ENCODE measurements at places on chromosomes 6 and 20.

DNA sequence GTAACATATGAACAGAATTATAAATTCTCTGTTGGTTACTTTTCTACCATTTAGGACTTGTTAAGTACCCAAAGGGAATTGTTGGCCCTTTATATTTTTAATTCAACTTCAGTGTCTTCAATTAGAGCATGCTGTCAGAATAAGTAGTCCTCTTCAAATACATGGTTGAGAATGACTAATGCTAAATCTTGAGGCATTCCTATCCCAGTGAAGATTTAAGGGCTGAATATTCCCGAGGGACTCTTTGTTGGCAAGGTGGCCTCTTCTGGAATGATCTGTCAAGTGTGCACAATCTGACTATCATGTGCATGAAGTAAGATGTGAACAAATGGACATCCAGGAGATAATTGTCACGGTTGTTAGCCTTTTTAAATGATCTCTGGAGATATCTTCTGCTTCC is 421.7 kb downstream of the BMP2 start:
- DNase-seq: peak; percentile 33

- DNase-seq: no peak
These were observed 2.6 kb upstream of the COL19A1 start for GRCh38 chr6:69863766-69864165.

GRCh38 chr6:106510090-106510970 is 119.0 kb downstream of the RTN4IP1 start:
- DNase-seq: no peak

DNA sequence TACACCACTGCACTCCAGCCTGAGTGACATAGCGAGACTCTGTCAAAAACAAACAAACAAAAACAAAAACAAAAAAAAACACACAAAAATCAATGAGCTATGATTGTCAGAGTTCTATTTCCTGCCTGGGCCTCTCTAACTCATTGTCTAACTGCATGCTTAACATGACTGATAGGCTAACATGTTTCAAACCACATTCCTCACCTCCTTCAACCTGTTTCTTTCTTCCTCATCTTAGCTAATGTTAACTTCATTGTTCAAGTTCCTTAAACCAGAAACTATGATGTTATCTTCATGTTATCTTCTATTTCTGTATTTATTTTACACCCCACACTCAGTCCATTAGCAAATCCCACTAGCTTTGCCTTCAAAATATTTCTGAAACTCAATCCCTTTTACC is 41.5 kb downstream of the BEND6 start:
- no peak for DNase-seq

GRCh38 chr6:32164295-32164694 is at the start of gene EGFL8:
TSS of gene EGFL8 (plus strand) at chr6:32164595. CDS start at chr6:32166166, 1,571 bp downstream.
- no peak for DNase-seq

DNA sequence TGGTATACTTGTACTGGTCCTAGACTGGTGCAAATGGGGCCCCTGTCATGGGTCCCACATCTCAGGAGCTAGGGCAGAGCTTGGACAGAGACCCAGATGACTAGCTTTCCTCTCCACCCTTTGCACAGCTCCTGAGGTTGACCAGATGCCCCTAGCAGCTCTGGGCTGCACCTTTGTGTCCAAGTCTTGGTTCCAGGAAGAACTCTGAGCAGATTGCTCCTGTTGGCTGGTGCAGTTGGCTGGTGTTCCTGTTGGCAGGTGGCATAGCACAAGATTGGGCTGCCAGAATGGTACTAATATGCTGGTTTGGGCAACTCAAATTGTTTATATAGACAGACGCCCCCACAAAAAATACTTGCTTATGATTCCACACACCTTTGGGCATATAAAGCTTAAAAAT is 89.4 kb upstream of the EZR start:
- DNase-seq: no peak

DNA sequence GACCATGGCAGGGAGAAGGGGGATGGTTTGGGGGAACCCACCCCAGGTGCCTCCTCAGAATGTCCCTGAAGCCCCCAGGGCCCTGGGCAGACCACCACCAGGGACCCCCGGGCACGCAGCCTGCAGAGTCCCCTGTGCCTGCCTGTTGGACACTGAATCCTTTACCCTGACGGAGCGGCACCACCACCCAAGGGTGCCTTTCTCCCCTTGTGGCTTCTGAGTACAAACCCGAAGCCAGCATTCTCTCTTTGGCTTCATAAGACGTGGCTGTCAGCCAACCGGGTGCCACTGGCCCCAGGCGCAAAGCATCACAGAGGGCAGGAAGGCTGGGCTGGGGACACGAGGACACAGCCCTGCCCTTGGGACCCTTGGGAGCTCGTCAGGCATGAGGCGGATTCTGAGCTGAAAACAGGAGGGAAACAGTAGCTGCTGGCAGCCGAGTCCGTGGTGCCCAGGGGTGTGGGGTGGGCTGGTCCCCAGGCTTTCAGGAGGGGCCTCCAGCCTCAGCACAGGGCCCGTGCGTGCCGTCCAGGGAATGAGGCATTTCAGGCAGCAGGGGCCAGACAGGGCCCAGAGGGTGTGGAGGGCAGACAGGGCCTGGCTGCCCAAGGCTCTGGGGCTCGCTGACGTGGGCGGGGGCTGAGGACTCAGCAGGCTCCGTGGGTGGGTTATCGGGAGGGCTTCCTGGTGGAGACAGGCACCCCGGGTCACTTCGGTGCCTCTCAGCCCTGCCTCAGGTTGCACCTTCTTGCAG is 3.5 kb downstream of the COL9A3 start:
- no peak for DNase-seq

- no peak for DNase-seq
These were observed 185.0 kb downstream of the SLC35F1 start for GRCh38 chr6:118092086-118092485.

Measured in fibroblast of skin of back (primary cell).